Keratinocyte (primary cell): ENCODE measurements at places on chromosomes 2 and 18. TPM values are rescaled to one million over a fixed set of nuclear protein-coding genes. Genes with fewer than 3 reads are reported as not detected.
A peak's percentile ranks its signal among the peaks of the same experiment; 100 is the strongest.

- DNase-seq, result no peak
- no peak overlapping the region for H3K27ac ChIP-seq
- no peaks in the 10 kb centered on the region for H3K36me3 ChIP-seq
Measured at GRCh38 chr2:11945139-11946126, 199.0 kb downstream of the LPIN1 start.

DNA sequence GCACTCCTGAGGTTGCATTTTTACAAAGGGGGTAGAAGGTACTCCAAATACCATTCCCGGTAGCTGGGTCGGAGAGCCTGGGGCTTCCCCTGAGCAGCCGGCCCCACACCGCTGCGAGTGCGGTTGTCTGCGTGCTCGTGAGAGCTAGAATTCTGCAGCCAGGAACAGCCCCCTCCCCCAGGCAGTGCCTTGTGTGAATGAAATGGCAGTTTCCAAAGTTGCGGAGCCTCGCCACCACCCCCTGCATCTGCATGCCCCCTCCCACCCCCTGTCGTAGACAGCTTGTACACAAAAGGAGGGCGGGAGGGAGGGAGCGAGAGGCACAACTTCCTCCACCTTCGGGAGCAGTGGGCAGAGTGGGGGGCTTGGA, 1.1 kb downstream of the MYCN start:
- peaks cover 2% of the 10 kb centered on the region for H3K4me1 ChIP-seq
- peaks cover 44% of the 10 kb centered on the region for H3K27me3 ChIP-seq
- no peak for DNase-seq
- H3K4me3 ChIP-seq, result no peak overlapping the region
- no peaks in the 10 kb centered on the region for H3K36me3 ChIP-seq

The UGT1A5 gene
- 0.51 to 2.2 TPM (median 1.3 TPM) in 3 replicates for polyA plus RNA-seq

The SMCHD1 gene
- 8.7 to 18.5 TPM (median 12.1 TPM) in 3 replicates for polyA plus RNA-seq

The ZNF385B gene
- polyA plus RNA-seq, result 0.05 to 0.17 TPM (median 0.15 TPM) in 3 replicates

The NT5C1B gene
- not detected in 3 replicates for polyA plus RNA-seq

DNA sequence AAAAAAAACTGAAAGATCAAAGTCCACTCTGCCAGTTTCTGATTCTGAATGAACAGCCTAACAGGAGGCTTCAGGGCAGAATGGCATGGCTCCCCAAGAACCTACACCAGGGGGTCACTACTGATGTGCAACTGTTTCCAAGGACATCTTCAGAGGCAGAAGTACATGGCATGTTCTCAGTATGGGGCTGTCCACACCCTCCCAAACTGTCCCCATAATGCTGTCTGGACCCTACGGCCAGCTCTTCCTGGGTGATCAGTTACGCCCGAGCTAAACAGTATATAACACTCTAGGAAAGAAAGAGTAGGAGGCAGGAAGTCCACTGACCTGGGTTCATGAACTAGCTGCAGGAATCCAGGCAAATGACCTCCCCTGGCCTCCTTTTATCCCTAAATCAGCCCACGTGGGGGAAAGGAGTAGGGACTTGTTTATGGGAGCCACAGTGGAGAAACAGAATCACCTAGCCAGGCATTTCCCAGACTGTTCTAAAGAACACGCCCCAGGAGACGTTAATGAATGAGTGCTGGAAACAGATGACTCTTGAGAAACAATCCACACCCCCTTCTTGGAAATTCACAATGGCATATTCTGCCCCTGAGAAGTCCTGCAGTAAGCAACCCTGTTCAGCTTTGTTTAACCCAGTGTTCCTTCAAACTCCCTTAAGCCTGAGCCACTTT, 2.5 kb downstream of the TMBIM1 start:
- H3K4me3 ChIP-seq, result peak overlapping the region; percentile 74
- H3K36me3 ChIP-seq, result peaks cover 9% of the 10 kb centered on the region
- H3K27ac ChIP-seq, result peak overlapping the region; percentile 85

The EVX2 gene
- polyA plus RNA-seq, result not detected in 3 replicates

DNA sequence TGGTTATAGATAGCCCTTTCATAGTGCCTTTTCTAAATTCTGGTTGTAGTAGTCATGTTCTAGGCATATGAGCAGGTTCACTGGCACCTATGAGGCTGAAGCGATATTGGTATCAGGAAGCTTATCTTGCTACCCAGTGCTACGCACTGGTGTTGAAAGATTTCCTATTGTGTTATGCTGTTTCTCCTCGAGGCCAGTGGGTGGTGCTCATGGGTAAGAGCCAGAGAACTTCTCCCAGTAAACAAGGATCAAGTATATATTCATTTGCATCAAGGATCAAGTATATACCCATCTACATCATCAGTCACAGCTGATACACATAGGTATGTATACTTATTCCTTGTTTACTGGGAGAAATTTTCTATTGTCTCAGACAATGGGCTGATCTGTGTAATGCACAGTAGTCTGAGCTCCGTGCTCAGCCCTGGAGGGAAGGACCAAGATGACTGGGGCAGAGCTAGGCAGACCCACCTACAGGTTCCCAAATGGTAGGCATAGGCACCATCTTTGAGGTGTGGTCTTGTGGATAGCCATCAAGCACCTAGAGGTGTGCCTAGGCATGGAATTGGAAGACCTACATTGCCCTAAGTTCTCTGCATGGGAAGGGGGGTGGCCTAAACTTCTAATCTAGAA, 101.2 kb upstream of the GALNT13 start:
- DNase-seq, result no peak
- H3K27me3 ChIP-seq, result no peaks in the 10 kb centered on the region
- H3K27ac ChIP-seq, result no peak overlapping the region

DNA sequence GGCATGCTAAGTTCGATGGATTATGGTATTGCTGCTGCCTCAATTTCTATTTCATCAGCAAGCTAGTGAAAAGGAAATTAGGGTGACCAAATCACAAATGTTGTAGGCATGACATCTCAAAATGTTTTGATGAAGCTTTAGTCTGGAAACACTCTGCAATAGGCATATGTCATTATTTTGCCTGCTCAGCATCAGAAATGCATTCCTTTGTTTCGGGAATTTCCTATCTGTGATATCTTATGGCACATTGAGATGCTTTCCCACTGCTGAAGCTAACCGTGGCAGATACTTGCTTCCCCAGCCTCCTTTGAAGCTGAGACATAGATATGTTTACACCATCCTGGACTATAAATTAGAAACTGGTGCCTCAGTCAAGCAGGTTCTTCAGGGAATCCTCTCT, 119.7 kb downstream of the CDC42EP3 start:
- peaks cover 12% of the 10 kb centered on the region for H3K4me1 ChIP-seq
- no peaks in the 10 kb centered on the region for H3K27me3 ChIP-seq
- no peak for DNase-seq
- H3K36me3 ChIP-seq, result no peaks in the 10 kb centered on the region
